A549 treated with Hydrocortisone at 1 μM for 4 hours (cell line): ENCODE measurements at places on chromosomes 4 and X. TPM values are rescaled to one million over a fixed set of nuclear protein-coding genes. Genes with fewer than 3 reads are reported as not detected.

Gene SULT1E1
- not detected in 5 replicates for total RNA-seq

Gene WAS
- 0.20 to 0.61 TPM (median 0.28 TPM) in 5 replicates for total RNA-seq

Gene CSN2
- total RNA-seq: not detected in 5 replicates

Gene SPACA5
- total RNA-seq: not detected in 5 replicates

Gene VSIG4
- not detected in 5 replicates for total RNA-seq

Gene FBXO8
- 9.7 to 11.8 TPM (median 10.2 TPM) in 5 replicates for total RNA-seq

Gene PPM1K
- 0.74 to 1.3 TPM (median 0.92 TPM) in 5 replicates for total RNA-seq

Gene NPY1R
- 0.08 to 0.17 TPM (median 0.12 TPM) in 4 of 5 replicates, not detected in the other for total RNA-seq

Gene XAGE2
- not detected in 5 replicates for total RNA-seq

Gene ANOS1
- 0.02 to 0.10 TPM (median 0.05 TPM) in 5 replicates for total RNA-seq
